ENCODE measurements at places on chromosomes 7 and 10.

GRCh38 chr7:1290679-1291356 lies 58.1 kb downstream of the UNCX start:
- DNase-seq: no peak

DNA sequence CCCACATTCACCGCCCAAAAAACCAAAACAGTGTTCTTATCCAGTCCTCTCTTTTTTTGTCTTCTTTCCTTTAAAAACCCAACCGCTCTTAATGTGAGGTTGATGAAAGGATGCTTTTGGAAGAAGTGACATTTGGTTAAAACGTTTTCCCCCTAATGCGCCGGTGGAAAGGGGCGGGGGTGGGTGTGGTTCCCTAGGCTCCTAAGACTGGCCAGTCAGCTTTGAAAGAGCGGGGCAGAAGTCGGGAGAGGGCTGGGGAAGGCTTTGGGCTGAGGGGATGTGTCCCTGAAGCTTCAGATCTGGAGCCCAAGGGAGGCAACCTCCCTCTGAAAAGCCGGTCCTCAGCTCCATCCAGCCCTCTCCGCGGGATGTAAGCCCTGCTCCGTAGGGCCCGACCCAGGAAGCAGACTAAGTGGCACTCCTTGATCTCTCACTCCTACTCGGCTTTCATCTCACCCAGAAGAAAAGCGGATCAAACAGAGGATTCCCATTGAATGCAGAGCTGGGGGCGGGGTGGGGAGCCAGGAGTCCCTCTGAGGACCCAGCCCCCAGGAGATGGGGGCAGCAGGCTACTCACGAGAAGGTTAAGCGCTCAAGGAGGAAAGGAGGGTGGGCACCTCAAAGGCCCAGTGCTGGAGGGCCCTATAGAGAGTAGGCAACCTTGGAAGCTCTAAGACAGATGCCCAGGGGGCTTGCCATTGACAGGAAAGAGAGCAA lies 2.4 kb upstream of the EVX1 start:
- no peak for DNase-seq

DNA sequence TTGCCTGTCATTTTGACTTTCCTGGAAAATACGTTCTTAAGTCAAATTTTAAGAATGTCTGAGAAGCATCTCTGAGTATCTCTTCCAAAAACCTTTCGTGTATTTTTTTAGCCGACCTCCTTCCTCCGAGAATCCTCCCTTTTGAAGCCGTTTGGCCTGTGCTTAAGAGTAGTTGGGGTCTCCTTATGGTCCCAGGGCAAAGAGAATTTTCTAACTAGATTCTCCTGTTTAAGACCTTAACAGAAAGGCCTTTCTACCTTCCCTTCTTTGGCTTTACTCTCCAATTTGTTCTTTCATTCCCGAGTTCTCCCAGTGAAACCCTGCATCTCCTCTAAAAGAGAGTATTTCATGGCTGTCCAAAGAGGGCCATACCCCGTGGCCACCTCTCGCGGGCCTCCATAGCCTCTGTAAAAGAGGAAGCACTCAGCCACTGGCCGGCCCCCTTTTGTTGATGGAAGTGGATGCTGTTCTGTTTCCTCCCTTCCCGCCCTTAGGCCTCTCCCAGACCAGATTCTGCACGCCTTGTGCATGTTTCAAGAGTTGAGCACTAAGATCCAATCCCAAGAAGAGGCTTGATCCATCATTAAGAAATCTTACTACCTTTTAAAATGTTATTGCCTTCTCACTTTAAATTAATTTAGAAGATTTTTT lies 6.6 kb upstream of the FEZF1 start:
- no peak for DNase-seq

DNA sequence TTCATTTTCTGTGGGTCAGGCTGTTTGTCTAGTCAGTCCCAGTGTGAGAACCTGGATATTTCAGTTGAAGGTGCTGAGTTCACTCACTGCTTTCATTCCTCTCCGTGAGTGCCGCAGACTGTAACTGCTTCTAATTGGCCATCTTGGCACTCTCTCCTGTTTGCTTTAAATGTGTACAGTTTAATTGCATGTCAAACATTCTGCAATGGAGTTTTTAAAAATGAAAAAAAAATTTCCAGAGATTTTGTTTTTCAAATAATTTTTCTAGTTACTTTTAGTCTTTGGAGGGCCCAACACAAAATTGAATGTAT lies 87.8 kb downstream of the CCSER2 start:
- no peak for DNase-seq

GRCh38 chr7:111108000-111108399 lies 17.1 kb downstream of the LRRN3 start:
- DNase-seq: no peak

- no peak for DNase-seq
Measured at GRCh38 chr10:87639493-87639892, 20.2 kb upstream of the PAPSS2 start.

DNA sequence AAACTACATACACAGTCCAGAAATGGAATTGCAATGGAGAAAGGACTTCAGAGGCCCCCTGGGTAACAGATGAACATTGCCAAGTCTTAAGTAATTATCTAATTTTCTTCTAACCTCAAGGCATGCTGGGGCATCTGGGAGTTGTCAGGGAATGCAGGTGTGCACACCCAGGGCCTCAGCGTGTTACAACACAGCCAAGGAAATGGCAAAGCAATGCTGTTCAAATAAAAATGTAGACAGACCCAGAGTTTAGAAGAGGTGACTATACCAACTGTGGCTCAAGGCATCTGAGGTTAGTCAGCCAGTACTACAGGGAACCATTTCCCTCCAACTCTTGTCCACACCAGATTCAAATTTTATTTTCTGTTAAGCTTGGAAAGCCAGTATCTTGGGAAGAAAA lies 73.6 kb downstream of the CCDC3 start:
- DNase-seq: no peak

DNA sequence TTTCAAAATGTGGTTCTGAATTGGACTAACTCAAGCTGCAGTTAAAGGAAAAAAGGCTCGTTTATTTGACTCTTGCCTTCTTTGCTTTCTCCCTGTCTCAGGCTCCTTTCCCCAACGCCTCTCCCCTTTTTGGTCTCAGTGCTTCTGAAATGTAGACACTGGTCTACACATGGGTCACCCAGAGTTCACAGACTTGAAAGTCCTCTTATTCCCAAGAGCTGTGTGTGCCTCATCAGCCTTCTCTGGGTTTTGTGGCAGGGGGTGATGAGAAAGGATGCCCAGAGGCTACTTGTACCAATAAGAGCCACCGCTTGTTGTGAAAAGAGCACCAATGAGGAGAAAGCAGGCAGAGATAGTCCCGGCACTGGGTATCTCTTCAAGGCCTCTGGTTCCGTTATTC lies 125.7 kb downstream of the BICC1 start:
- no peak for DNase-seq

DNA sequence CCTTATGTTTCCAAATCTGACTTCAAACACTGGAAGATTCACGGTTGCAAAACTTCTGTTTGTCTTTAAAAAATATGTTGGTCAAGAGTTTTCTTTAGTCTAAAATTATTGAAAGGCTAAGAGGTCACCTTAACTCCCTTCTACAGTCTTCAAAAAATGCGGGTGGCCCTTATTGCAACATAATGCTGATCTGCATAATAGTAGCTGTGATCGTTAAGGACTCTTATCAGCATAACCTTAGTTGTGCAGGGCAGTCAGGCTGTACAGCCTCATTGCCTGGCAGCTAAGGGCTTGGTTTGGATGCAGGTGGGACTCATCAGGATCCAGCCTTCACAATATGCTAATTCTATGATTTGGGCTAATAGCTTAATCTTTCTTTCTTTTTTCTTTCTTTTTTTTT lies 15.0 kb downstream of the KIAA1217 start:
- DNase-seq: no peak

GRCh38 chr7:31028417-31028992 lies 23.6 kb upstream of the ADCYAP1R1 start:
- DNase-seq: no peak

GRCh38 chr7:93920496-93921182 lies 896 bp upstream of the GNG11 start:
- no peak for DNase-seq

- no peak for DNase-seq
Measured at GRCh38 chr7:46212425-46213153, 291.5 kb upstream of the IGFBP3 start.

DNA sequence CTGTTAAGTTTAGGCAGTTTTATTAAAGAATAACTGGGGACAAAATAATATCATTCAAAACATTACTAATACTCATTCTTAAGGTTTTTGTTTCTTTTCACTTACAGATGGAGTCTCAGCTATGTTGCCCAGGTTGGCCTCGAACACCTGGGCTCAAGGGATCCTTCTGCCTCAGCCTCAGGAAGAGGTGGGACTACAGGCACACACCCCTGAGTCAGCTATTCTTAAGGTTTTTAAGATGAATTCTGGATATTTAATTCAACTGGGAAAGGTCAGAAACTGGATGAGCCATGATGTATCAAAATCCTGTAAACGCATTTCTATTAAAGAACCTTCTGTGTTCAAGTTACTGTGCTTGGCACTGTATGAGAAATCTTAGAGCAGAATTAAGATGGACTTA lies 3.5 kb downstream of the OAT start:
- DNase-seq: no peak

GRCh38 chr7:126682176-126682575 lies 570.6 kb downstream of the GRM8 start:
- no peak for DNase-seq

DNA sequence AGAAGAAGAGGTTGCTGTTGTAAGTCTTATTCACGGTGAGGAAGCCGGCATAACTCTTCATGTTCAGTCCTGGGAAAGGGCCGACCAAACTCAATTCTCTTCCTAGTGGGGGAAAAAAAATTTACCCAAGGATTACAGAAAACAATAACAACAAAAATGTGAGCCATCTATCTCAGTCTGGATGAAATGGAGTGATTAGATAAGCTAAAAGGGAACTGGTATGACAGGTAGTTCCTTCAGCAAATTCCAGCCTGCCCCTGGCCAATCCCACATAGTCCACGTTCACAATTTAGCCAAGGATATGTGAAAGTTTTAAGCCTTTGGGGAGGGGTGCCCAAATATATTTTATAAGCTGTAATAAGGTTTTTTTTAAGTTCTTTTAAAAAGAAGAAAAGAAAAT lies 33.6 kb downstream of the CPVL start:
- DNase-seq: no peak

DNA sequence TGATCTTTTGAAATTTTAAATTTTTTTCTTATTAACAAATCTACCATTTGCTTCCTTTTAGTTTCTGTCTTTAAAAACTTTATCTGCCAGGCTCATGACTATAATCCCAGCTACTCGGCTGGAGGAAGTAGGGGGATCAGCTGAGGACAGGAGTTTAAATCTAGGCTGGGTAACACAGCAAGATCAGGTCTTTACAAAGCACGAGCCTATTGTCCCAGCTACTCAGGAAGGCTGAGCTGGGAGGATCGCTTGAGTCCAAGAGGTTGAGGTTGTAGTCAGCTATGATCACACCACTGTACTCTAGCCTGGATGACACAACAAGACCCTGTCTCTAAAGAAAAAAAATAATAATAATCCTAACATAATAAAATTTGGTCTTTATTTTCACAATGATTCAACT lies 17.5 kb downstream of the DPY19L1 start:
- DNase-seq: no peak

- no peak for DNase-seq
Measured at GRCh38 chr7:33774762-33775523, 130.4 kb upstream of the BMPER start.

DNA sequence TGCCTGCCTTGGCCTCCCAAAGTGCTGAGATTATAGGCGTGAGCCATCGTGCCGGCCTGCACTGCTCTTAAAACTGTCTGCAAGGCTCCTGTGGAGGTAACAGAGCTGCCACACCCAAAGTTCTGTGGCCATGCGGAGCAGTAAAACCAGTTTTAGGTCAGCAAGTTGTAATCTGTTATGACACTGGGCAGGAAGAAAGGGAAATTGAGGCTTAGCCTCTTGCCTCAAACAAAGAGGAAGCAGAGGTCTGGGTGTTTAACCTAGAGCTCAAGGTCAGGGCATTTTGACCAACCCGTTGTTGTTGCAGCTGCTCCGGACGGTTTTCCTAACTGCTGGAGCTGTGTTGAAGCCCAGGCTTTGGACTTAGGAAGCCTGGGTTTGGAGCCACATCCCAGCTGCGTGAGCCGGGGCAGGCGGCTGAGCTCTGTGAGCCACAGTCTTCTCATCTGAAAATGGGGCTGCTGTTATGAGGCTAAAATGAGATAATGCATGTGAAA lies 7.4 kb upstream of the RRP12 start:
- no peak for DNase-seq

DNA sequence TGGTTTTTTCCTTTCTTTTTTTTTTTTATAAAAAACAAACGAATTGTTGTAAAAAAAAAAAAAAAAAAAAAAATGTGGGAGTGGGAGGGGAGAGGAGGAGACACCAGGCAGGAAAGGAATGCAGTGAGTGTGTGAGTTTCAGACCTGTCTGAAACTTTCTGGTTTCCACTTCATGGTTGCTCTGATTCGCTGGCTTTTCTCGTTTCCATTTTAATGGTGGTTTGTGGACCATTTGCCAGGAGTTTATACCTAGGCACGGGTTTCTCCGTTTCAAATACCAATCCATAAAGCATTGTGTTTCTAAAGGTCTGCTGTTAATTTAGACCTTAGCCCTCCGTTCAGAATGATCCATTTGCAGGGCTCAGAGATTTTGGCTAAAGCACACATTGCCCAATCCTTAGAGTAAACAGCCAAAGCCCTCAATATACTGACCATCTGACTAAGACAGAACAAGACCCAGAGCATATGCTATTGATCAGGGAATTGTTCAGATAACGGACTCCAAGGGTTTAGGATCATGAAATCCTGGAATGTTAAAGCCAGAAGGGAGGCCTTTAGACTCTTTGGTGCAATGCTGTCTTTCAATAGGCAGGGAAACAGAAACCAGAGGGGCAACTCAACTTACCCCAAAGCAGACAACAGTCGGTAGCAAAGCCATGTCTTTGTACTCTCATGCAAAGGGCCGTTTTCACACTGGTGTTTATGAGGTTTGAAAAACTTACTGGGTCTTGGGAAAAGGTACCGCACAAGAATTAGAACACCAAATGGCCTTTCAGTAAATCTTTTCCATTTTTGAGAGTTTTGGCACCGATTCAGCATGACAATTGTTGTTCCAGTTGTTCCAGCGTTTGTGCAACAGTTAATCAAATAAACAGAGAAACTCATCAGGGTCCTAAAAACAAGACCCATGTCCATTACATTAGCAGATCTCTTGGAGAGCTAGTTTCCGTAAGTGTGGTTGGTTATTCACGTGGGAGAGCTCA lies 94.3 kb upstream of the AGBL3 start:
- no peak for DNase-seq

DNA sequence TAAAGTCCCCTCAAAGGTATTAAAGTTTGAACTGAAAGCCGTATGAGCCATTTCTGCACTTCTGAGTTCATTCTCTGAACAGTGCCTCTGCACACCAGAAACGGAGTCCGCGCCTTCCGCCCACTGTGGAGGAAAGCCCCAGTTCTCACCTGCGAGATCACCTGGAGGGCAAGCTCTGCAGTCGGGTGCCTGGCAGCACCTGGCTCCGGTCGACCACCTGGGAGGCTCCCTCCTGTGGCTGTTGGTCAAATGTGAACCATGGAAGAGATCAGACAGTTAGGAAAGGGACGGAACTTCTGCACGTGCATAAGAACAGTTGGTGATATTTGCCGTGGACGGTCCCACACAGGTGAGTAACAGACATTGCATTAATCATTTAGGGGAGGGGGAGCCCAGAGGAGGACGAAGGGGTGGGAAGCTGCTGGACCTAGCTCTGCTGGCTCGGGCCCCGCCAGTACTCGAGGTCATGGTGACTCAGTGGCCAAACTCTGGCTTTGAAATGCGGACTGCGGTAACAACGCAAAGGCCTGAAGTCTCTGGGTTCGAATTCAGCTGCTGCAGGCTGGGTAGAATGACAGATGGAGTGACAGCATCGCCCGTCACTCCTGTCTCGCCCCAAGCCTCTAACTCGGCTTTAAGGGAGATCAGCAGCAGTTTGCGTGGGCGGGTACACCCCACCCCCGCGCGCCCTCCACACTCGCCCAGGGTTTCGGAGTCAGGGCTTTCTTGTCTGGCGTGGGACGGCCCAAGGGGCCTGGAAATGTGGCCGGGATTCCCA lies 1.7 kb upstream of the DPYSL4 start:
- no peak for DNase-seq
